SHP77 (cell line): ENCODE measurements at places on chromosomes 6 and 20.

DNA sequence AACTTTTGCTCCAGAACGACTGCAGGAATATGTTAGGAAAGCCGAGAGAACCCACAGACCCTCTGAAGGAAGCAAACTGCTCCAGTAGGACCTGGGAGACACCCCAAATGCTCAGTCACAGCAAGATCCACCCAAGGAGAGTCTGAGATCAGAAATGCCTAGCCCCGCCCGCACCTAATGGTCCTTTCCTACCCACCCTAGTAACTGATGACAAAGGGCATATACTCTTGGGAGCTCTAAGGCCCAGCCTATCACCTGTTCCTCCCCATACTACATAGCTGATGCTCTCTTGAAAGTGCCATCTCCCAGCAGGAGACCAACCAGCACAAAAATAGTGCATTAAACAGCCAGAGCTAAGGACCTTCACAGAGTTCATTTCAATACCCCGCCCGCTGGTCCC is 67.6 kb downstream of the CD2AP start:
- no peak for DNase-seq

- no peak for DNase-seq
Measured at GRCh38 chr20:25158043-25158442, 37.5 kb upstream of the ENTPD6 start.

- no peak for DNase-seq
Measured at GRCh38 chr20:48538058-48538825, 289.6 kb downstream of the PREX1 start.

DNA sequence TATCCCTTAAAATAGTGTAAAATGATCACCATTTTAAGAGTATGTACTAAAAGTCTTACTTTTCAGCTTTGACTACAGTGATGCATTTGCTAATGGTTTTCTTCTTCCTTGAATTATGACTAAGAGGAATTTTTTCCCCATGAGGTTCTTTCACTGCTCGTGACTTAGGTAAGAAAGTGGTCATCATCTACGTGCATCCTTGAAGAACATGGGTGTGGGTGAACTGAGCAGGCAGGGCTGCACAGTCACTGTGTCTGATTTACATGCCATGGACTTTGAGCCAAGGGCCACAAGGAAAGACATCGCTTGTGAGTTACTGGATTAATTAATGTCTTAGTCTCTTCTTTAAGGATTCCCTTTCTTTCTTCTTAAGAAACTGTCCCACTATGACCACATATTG is 33.3 kb downstream of the NQO2 start:
- DNase-seq, result no peak

DNA sequence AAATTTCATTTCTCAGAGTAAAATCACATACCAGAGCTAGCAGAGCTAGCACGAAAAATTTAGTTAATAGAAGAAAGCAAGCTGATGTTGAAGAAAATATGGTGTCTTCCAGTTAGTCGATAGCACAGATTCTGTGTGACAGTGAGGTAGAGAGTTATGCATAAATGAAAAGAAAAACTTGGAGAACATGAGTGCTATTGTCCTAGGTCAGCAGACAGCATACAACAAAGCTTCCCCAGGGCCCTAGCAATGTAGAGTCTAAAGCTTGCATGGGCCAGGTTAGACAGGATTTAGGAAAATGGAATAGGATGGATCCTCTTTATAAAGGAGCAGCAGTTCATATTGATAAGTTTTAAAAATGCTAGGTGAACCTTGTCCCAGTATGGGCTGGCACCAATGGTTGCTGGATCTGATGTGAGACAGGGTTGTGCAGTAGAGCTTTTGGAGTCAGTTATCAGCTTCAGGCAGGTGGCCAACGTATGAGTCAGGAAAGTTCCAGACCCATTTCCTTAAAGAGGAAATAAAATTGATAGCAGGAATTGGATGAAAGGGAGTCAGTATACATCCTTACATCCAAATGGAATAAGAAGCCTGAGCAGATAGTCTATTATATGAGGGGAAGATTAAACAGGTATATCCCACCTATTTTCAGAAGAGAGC is 277.2 kb downstream of the FRK start:
- DNase-seq, result no peak

- no peak for DNase-seq
Measured at GRCh38 chr20:39800111-39800510, 838.0 kb downstream of the DHX35 start.

DNA sequence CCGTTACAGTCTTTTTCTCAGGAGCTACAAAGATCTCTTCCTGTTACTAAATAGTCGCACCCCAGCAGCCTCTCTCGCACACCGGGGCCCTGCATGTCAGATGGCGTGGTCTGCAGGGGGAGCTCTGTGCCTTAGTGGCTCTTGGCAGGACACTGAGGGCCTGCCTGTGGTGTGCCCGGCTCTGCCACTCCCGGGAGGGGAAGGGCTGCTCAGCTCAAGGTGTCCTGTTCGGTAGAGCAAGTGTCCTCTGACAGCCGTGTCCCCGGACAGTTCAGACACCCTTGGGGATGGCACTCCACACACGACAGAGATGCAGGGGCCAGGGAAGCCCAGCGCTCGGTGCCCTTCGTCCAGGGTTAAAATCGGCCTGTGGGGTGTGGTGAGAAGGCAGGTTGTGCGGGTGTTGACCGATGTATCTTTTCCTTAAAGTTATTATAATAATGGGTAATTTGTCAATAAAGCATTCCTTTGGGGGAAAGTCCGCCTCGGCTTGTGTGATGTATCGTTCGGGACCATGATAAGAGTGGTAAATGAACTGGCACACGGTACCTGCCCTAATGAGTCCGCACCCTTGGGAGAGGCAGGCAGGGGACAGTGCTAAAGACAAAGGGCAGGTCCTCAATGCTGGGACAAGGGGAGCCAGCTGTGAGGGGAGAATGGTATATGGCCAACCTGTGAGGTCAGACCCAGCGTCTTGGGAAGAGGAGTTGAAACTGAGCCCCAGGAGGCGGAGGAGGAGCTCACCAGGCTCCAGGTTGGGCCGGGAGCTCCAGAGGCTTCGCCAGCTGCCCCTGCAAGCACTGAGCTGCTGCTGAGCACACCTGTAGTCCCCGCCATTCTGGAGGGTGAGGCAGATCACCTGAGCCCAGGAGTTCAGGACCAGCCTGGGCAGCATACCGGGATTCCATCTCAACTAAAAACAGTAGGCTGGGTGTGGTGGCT is 3.6 kb upstream of the DNAJC5 start:
- DNase-seq, result no peak

- DNase-seq, result no peak
Measured at GRCh38 chr6:44856479-44856878, 469.0 kb downstream of the CDC5L start.

DNA sequence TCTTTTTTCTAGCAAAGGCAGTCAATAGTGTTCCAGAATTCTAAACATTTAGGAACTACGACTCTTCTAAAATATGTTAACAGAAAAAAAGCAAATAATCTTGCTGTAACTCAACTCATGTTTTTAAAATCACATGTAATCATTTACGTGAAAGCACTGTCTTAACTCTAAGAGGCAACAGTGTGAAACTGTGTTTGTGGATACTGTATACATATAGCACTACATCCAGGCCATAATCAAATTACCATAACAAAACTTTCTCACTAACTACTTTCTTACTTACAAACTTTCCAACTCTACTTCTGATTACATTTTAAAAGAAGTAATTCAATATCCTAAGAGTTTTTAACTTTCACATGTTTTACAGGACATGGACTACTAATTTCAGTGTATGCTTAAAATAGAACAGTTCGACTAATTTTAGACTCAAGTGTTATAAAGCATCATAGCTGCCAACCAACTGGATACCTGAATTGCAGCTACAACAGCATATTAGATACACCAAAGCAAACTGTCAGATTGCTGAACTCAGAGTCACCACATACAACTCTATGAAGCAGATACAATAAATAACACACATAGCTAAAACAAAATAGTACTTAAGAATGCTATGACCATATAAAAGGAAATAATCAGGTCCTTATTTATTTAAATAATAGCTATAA is 121.6 kb upstream of the BEND6 start:
- no peak for DNase-seq

GRCh38 chr20:32564921-32565734 is 20.0 kb downstream of the NOL4L start:
- no peak for DNase-seq

GRCh38 chr20:59469267-59470252 is 134.8 kb upstream of the PHACTR3 start:
- DNase-seq, result no peak

DNA sequence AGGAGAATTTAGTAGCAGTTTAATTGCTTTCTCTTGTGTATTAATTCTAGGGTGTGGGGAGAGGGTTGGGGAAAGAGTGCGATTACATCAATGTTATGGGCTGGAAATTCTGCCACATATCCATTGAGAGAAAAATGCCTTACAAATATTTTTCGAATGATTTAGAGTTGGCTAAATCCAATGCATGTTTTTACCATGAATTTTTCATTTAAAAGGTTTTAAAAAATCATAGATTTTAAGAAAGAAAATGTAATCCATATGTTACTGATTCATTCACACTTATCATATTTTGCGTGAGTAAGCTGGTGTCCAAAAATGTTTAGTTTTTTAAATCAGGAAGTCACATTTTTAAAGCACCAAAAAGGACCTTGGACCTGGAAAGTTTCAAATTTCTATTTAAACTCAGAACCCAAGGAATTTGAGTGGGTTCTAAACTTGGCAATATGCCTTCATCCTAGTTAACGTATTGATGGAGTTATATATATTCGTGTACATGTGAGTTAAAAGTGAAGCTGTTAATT is 627.4 kb upstream of the CITED2 start:
- DNase-seq, result no peak

GRCh38 chr6:109082188-109082577 is 12.5 kb downstream of the SESN1 start:
- no peak for DNase-seq

GRCh38 chr20:59835448-59836395 is 97.7 kb downstream of the SYCP2 start:
- peak; percentile 88 for DNase-seq

DNA sequence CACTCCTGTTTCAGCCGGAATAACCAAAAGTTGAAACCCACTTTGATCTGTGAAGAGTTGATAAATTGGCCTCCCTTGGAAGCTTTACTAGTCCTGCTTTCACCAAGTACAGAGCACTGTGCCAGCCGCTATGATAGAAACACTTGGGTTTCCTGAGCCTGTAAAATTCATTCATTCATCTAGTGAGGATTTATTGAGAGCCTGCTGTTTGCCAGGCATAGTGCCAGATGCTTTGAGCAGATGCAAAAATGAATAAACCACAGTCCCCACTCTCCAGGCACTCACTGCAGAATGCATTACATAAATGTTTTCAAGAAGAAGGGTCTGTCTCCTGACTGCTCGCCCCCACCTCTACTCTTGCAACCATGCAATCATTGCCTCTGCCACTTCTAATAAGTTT is 25.3 kb upstream of the TMEM217 start:
- DNase-seq, result no peak

- DNase-seq, result no peak
Measured at GRCh38 chr6:105733556-105734162, 330.8 kb upstream of the PREP start.

DNA sequence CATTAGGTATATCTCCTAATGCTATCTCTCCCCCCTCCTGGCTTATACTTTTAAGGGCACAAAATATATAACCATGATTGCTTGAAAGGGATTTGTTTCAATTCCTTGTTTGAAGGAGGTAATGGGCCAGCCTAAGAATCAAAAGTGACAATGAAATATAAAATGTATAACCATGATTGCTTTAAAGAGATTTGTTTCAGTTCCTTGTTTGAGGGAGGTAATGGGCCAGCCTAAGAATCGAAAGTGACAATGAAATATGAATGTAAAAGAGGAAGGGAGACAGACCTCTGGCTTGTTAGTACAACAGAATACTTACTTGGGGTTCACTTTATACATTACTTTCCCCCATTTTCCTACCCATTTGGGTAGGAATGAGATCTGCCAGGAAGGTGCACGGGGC is 55.5 kb downstream of the FOXC1 start:
- no peak for DNase-seq

GRCh38 chr6:170022827-170023619 is 267.9 kb downstream of the DLL1 start:
- no peak for DNase-seq

- no peak for DNase-seq
Measured at GRCh38 chr20:45938727-45939438, 4.4 kb downstream of the PCIF1 start.

DNA sequence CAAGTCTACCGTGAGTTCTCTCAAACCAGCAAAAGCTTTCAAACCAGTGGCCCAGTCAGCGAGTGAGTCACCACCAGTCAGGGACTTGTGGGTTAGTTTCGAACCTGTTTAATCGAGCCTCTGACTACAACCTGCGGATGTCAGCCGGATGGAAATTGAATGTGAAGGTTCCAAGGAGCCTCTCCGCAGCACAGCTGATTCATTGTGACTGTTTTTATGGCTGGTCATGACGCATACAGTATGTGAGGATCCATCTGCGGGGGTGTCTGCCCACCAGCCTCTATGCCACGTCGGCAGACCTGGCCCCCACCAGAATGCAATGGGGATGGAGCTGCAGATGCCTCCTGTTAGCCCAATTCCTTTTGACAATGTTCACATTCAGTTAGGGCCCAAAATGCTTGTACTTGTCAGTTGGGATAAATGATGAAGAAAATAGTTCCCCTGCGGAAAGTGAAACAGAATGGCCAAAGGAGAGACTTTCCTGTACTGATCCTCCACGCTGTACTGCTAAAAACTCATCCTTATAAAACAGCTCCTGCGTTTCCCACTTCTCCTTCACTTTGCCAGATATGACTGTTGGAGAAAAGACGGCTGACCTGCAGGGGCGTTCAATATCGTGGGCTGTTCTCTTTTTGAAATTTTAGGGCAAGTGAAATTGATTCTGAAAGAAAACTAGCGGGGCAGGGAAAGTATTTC is 206.6 kb downstream of the TFAP2B start:
- no peak for DNase-seq

DNA sequence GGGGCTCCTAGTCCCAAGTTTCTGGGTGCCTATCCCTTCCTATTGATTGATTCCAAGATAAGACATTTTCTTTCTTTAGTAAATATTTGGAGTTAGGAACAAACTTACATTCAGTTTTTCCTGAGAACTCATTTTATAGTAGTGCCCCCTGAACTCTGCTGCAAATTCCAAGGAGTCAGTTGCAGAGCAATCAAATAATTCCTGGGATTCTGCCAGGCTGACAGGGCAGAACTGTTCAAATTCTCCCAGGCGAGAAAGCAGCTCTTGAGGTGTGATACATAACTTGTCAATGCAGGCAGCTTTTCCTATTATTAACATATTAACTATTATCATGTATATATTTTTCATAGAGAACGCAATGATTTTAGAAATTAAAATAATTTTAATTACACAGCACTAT is 15.9 kb upstream of the ZBTB24 start:
- no peak for DNase-seq

GRCh38 chr6:161658211-161658610 is 384.4 kb upstream of the AGPAT4 start:
- DNase-seq, result no peak

GRCh38 chr20:46663531-46663930 is 12.3 kb upstream of the SLC13A3 start:
- no peak for DNase-seq

DNA sequence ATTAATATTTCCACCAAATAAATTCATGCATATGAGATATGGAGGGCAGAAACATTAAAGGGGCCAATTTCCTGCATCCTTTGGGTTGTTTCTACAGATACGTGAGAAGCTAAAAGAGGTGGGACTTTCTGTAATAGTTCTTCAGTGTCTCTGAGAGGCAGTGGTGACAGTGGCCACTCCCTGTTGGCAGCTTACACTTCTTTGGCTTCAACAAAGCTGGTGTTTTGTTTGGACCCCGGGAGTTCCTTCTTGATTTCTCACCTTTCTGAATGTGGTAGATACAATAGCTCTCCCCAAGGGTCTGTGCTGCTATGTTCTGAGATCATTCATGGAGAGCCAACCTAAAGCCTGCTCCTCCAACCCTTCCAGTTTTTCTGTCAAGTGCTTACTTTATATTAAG is 7.8 kb downstream of the PLCB1 start:
- DNase-seq, result no peak
